Breast epithelium (tissue), 4 donors: ENCODE measurements at places on chromosomes 6 and 20. TPM values are rescaled to one million over a fixed set of nuclear protein-coding genes. Genes with fewer than 3 reads are reported as not detected.

GRCh38 chr6:16504609-16505008 is 256.7 kb downstream of the ATXN1 start:
- DNase-seq, result no peak

GRCh38 chr6:2157441-2158127 is 87.8 kb downstream of the GMDS start:
- DNase-seq, result no peak

CBLN4 gene
- total RNA-seq, result not detected

DDO gene
- 2.0 TPM for total RNA-seq

DNA sequence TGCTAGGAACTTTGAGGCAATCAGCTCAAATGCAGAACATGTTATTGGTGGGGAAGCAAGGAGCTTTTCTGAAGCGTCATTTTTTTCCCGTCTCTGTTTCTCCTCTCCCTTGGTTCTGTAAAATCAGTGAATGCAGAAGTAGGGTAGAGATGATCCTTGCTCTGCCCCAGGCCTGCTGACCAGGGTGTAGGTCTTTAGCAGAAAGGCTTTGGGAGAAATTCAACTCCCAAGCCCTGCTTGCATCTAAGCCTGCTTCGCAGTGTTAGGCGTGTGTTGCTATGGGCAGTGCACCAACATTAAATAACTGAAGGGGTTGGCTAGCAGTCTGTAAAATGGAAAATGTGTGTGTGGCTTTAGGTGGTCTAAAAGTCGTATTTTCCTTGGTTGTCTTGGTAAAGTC is 45.9 kb downstream of the SASH1 start:
- no peak for DNase-seq

- no peak for DNase-seq
These were observed 38.2 kb downstream of the FAM8A1 start for GRCh38 chr6:17638212-17638715.

DNA sequence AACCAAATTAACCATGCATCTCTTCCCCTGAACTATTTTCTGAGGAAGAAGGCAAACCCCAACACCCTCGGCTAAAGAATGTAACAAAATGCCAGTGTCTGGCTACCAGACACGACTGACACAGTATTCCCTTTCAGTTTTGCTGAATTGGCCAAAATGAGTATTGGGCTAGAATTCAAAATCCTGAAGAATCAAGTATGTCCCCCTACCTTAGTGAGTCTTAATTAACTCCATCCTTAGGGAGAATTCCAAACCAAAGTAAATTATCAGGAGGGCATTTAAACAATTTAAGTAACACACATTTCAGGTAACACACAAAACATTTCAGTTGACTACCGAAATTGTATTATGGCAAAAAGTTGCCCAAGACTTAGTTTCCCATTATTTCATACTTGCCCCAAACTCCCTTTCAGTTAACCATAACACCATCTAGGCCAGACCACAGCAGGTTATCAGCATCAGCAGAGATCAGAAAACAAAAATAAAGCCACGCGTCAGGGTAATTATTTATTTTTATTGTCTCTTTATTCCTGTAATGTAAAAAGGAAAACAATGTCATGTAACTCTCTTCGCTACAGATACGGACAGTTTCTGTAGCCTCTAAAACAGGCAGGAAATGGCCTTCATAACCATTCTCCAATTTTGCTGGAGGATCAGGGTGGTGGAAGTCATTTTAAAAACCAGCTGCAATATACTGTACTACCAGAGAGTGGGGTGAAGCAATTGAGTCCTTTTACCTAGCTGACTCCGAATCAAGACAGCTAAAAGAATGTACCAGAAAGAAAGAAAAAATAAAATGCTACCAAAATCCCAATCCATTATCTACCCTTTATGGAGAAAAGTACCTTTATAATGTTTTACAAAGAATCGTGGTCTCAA is 1.9 kb downstream of the SNX5 start:
- no peak for DNase-seq

DNA sequence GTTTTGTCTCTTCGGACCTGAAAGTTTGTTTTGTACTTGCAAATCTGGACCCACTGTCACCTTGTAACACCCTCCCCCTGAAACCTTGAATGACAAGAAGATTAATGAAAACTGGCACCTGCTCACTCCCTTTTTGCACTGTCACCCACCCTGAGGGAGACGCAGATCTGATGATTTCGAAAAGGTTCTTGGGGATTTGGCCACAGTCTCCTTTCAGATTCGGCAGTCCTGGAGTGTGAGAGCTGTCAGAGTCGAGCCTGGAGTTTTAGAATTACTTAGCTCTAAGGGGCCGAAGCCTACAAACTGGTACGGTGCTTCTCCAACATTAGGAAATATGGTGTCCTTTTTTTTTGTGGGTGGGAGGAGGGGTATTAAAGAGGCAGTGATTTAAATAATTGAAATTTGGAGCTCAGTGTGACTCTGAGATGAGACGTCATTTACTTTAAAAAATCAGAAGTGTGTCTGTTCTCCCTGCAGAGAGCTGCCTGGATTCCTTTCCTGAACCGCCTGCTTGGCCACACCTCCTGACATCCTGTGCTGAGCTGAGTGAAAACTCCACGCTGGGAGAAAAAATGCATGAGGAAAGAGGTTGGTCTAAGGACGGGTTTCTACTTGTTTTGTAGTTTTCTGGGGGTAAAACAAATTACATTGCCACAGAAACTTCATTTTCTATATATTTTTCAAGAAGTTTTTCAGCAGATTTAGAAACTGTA is 447.0 kb upstream of the CDH4 start:
- no peak for DNase-seq

- no peak for DNase-seq
These were observed 6.6 kb upstream of the ULBP2 start for GRCh38 chr6:149935246-149935645.

- DNase-seq, result no peak
These were observed 21.3 kb downstream of the PRR18 start for GRCh38 chr6:166286839-166287271.

CNBD2 gene
- 2.2 TPM for total RNA-seq
